ENCODE measurements at places on chromosomes 12 and 14.

DNA sequence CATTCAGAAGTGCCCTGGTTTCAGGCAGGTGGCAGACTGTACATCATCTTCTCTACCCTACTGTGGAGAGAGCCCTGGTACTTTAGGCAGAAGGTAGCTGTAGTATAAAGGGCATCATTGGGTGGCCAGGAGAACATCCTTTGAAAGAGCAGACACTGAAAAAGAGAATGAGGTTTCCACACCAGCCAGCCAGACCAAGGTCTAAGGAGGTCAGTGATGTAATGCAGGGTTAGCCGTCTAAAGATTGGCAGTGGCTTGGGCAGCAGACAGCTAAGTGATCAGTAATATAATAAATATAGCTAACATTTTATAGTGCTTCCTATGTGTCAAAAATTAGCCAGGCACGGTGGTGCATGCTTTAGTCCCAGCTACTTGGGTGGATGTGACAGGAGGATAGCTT, 12.0 kb downstream of the ZBTB25 start:
- DNase-seq: no peak

GRCh38 chr12:15179672-15180071, 41.5 kb downstream of the RERG start:
- no peak for DNase-seq

- no peak for DNase-seq
Measured at GRCh38 chr14:57314396-57315089, 45.8 kb downstream of the AP5M1 start.

DNA sequence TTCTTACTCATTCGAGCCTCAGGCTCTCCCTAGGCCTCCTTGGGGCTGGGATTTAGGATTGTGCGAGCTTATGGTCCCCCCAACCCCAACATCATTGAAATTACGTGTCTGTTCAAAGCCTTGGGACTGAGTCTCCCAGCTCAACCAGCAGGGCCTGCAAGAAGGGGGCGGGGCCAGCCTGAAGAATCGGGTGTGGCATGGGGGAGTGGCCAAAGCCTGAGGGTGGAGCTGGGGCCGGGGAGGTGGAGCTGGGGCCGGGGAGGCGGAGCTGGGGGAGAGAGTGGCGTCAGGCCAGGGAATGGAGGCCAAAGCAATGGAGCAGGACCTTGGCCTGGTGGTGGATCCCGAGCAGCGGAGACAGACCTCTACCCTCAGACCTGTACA, 24.3 kb upstream of the HSPB8 start:
- DNase-seq: no peak

- DNase-seq: no peak
Measured at GRCh38 chr14:49553106-49553505, 33.1 kb downstream of the RPS29 start.
